NCI-H510A treated with DMSO at 0.1 percent for 48 hours (cell line): ENCODE measurements at places on chromosomes 4 and X.
A peak's percentile ranks its signal among the peaks of the same experiment; 100 is the strongest.

DNA sequence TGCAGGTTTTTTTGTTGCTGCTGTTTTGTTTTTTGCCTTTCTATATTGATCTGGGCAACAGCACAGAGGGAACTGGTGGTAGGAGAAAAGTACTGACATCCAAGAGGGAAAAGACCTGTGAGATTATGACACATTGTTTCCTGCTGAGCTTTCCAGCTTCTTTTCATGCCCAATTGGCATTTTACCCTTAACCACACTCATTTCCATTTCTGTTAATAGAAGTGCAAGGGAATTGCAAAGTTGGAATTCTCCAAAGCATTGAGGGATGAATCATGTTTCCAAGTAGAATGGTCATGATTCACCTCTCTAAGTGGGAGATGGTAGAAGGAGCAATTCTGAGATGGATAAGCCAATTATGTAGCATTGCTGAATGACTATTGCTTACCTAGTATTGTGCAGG is 161.5 kb downstream of the PPARGC1A start:
- DNase-seq, result no peak

DNA sequence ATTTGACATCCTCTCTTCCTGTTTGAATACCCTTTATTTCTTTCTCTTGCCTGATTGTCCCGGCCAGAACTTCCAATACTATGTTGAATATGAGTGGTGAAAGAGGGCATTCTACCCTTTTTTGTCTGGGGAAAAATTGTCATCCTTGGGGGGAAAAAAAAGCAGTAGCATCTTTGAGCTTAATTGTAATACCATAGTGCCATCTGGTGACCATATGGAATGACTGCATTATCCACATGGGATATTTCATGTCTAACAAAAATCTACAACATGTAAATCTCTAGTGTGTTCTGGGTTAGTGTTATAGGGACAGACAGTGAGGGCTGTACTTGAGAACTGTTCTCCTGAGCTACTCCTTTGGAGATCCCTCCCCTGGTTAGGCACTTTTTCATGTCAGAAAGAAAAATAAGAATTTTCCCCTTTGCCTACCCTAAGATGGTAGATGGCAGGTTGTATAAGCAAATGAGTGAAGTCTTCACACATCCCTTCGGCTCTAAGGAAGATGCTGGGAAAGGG is 26.0 kb downstream of the CAPN6 start:
- DNase-seq, result peak; percentile 9

DNA sequence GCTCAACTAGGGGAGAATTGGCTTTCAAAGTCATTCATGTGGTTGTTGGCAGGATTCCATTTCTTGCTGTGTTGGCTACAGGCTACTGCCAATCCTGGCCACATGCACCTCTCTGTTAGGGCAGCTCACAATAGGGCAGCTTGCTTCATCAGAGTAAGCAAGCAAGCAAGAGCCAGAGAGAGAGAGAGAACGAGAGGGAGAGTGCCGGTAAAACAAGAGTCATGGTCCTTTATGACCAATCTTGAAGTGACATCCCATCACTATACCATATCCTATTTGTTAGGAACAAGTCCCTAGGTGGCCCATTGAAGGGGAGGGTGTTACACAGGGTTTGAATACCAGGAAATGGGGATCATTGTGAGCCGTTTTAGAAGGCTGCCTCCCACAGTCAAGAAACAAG is 33.0 kb upstream of the TLR2 start:
- no peak for DNase-seq

GRCh38 chr4:11628093-11628725 is 199.5 kb upstream of the HS3ST1 start:
- DNase-seq, result no peak

DNA sequence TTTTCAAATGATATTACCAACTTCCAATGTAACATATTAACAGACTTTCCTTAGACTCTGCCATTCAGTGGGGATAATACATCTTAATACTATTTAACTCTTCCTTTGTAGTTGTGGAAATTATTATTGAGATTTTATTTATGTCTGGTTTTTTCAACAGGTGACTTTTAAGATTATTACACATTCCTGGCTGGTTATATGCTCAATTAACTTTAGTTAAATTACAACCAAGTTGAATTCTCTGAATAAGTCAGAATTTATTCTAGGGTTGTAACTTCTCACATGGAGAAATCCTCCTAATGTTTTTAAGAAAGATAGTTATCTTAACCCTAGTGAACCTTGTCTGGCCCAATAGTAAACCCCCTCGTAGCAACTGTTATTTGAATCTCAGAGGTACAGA is 107.3 kb downstream of the SLC10A6 start:
- DNase-seq, result no peak

- no peak for DNase-seq
Measured at GRCh38 chrX:111020283-111020682, 75.7 kb upstream of the PAK3 start.

- DNase-seq, result no peak
Measured at GRCh38 chrX:4435905-4436304, 722.5 kb upstream of the PRKX start.

DNA sequence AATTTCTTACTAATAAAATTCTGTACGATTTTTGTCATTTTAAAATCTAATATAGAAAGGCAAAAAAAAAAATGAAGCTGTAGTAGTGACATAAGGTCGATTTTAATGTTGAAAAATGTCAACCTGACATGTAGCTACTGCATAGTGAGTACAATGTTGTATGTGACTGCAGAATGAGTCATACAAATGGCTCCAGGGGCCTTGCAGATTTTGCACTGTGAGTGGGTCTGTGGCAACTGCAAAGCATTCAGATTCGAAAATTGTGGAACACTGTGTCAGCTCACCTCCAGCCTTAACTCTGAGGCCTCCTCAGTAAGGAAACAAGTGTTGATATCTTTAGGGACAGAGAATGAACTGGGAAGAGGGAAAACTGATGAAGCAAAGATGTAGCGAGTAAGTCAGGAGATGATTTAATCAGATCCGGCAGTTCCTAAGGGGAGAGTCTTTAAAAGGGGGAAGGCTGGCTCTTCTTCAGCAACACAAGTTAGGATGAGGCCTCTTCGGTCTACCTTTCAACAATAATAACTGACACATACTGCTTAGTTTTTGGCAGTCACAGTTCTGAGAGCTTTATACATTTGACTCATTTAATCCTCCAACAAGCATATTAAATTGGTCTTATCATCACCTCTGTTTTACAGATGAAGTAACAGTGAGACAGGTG is 24.9 kb downstream of the TKTL2 start:
- no peak for DNase-seq

DNA sequence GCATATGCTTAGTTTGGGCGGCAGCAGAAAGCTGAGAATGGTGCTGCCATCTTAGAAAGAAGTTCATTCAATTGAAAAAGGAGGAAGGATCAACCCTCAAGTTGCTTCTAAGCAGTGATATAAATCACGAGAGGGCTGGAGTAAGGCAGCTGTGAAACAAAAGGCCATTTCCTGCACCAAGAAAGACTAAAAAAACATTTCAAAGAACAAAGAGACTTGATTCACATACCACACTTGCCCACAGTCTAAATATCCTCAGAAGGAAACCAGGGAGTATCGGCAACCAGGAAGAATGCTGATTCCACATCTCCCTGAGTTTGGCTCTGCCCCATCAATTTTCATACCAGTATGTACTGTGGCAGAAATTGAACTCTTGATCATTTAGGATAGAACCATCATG is 240.1 kb downstream of the OPHN1 start:
- DNase-seq, result no peak

- no peak for DNase-seq
Measured at GRCh38 chrX:70755850-70756249, 152.7 kb downstream of the TEX11 start.

DNA sequence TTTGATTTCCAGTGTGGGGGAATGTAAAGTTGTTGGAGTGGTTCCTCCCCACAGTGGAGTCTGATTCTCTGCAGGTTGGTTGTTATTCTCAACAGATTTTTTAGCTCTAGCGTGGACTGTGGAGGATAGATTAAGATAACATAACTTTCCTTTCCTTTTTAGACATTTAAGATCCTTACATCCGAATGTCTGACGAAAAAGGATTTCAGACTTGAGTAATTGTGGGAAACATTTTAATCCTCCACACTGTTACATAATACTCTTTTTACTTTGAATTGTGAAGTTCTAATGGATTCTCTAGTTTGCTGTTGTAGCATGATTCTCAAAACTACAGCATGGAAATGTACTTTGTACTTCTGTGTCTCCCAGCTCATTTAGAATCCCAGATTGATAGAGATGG is 107.8 kb downstream of the ARHGAP10 start:
- DNase-seq, result no peak

DNA sequence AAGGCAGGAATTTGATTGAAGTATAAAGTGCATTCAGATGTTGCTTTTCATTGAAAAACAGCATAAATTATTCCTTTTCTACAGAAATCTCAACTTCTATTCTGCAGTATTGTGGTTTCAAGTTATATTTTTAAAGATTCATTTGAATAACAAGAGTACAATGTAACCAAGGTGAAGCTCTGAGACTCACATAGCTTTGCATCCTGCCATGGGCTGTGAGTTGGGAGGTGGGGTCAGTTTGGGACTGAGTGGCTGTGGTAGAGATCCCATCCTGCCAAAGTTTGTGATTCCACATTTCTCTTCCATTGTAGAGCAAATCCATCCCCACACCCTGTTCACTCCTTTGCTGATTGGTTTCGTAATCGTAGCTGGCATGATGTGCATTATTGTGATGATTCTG is 69.2 kb downstream of the KIT start:
- DNase-seq, result no peak

DNA sequence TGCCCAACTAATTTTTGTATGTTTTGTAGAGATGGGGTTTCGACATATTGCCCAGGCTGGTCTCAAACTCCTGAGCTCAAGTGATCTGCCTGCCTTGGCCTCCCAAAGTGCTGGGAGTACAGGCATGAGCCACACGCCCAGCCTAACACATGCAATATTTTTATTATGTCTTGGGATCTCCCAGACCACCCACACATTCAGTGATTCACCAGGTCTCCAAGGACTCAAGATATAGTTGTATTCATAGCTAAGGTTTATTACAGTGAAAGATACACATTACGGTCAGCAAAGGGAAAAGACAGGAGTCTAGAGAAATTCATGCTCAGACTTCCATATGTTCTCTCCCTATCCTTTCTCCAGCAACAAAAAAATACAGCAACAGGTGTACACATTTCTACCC is 25.5 kb upstream of the FAM120C start:
- DNase-seq, result no peak

DNA sequence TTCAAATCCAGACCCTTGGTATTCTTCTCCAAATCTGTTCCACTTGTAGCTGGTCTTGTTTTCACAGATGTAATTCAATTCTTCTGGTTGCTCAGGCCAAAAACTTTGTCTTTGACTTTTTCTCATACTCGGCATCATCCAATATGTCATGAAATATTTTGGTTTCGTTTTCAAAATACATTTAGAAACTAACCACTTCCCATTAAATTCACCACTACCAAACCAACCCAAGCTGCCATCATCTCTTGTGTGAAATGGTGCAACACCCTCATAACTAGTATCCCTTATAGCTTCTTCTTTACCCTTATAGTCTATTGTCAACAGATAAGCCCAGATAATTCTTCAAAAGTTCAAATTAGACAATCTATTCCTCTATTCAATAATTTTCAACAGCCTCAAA is 192.1 kb downstream of the PRR32 start:
- no peak for DNase-seq

DNA sequence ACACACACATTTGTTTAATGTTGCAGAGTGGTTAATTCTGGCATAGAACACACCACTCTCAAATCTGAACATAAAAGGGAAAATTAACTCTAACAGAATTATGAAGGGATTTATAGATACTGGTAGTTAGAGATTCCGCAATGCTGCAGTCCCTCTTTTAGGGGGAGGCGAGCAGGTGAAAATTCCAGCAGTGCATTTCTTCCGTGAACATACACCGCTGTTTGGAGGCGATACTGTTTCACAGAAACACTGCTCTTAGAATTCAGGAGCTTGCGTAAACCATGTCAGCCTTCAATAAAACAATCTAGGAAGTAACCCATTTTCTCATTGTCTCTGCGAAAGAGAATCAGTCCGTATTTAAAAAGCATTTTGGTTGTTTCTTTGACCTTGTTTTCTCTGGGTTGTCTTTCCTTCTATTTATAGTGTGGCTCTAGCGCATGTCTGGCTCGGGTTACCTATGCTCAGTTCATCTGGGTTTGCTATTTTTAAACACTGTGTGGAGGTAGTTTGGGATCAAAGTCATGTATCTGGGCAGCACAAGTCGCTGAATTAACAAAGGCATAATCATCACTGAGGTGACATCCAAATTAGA is 90.4 kb downstream of the GPAT3 start:
- no peak for DNase-seq

- DNase-seq, result no peak
Measured at GRCh38 chr4:183185018-183185417, 86.0 kb downstream of the WWC2 start.

GRCh38 chr4:137266511-137266910 is 265.8 kb downstream of the PCDH18 start:
- DNase-seq, result no peak

DNA sequence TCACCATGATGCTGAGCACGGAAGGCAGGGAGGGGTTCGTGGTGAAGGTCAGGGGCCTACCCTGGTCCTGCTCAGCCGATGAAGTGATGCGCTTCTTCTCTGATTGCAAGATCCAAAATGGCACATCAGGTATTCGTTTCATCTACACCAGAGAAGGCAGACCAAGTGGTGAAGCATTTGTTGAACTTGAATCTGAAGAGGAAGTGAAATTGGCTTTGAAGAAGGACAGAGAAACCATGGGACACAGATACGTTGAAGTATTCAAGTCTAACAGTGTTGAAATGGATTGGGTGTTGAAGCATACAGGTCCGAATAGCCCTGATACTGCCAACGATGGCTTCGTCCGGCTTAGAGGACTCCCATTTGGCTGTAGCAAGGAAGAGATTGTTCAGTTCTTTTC is 4.0 kb downstream of the HNRNPH2 start:
- DNase-seq, result no peak

GRCh38 chrX:105063743-105064142 is 156.8 kb downstream of the TEX13A start:
- DNase-seq, result no peak

- peak; percentile 18 for DNase-seq
Measured at GRCh38 chr4:121370729-121371325, 10.0 kb downstream of the QRFPR start.

DNA sequence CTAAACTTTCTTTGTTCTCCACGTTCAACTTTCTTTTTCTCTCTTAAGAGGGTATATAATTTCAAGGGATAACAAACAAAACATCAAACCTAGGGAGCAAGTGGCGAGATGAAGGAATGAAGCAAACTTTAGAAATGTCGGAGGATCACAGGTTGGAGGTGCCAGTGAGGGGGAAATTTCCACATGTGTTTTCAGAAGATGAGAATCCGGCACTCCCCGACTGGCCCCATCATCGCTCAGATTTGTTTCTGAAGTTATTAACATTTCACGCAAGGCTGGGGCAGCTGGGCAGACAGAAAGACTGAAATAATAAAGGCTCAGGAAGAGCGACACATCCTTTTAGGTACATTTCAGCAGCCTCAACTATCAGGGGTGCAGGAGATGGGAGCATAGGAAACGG is 134.9 kb downstream of the SMIM20 start:
- DNase-seq, result no peak

- no peak for DNase-seq
Measured at GRCh38 chr4:39179681-39180080, 2.6 kb upstream of the WDR19 start.
